ENCODE measurements at places on chromosomes 4 and X.

- DNase-seq, result peak; percentile 54
Observed at GRCh38 chr4:145679520-145679919, 426 bp upstream of the C4orf51 start.

GRCh38 chr4:85166318-85166717 is 199.8 kb upstream of the WDFY3 start:
- no peak for DNase-seq

DNA sequence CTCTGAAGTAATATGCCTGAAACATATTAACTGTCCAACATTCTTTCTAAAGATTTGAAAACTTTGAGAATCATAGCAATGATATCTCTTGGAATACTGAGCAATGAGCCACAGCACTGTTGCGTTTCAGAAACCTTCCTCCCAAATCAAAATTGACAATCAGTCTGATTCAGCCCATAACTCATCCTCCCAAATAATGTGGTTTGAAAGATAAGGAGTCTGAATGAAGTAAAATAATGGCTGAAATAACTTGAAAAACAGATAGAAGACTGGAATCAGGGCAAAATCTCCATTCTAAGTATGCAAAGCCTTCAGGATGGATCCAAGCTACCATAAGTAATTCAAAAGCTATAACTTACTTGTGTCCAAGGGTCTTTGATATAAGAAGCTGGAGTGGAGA is 98.6 kb upstream of the PLS3 start:
- DNase-seq, result no peak

GRCh38 chr4:112120021-112120420 is 25.2 kb upstream of the FAM241A start:
- DNase-seq, result no peak

GRCh38 chr4:128907981-128908380 is 98.5 kb downstream of the JADE1 start:
- DNase-seq, result no peak

DNA sequence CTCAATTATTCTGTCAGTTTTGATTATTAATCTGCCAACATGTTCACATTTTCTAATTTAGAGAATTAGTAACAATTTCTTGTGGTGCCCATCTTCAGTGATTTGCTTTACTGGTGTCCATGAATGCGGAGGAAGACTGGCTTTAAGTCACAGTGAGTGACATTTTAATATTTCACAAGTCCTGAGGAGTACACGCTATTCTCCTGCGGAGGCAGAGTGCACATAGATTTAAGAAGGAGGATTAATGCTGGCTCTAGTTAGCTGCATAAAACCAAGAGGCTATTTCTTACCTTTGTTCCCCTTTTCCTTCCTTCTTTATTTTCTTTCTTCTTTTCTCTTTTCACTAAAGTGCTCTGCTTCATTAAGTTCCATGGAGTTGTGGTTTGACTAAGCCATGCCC is 495.2 kb upstream of the IGFBP7 start:
- no peak for DNase-seq

- DNase-seq, result no peak
Observed at GRCh38 chrX:3307881-3308280, 38.6 kb downstream of the MXRA5 start.

DNA sequence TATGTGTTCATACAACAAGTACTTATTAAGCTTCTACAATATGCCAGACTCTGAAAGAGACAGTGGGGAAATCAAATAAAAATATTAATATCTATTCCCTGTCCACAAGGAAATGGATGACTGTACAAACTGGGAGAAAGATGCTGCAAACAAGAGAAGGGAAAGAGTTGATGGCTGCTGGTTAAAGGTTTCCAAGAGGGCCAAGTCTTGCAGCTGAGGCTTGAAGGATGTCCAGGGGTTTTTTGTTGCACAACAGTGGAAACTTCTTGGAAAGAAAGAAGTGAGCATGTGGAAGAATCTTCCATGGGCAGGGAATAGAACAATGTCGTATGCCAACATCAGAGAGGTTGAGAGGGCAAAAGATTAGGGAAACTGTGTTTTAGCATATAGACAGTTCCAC is 95.8 kb downstream of the MID1 start:
- DNase-seq, result no peak

DNA sequence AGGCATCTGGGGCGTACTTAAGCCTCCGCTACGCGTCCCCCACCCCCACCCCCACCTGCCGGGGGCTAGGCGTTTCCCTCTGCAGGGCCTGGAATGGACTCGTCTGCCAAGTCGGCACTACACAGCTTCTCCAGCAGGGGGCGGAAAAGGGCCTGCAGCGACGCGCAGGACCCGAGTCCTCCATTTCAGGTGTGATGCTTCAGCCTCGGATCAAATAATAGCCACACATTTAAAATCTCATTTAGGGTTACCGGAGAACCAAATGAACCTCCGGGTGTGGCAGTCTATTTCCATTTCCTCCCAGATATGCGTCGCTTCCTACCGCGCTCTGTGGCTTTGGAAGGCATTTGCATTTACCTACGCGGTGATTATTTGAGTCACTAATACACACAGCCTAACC is 2.9 kb downstream of the PAK3 start:
- DNase-seq, result no peak

DNA sequence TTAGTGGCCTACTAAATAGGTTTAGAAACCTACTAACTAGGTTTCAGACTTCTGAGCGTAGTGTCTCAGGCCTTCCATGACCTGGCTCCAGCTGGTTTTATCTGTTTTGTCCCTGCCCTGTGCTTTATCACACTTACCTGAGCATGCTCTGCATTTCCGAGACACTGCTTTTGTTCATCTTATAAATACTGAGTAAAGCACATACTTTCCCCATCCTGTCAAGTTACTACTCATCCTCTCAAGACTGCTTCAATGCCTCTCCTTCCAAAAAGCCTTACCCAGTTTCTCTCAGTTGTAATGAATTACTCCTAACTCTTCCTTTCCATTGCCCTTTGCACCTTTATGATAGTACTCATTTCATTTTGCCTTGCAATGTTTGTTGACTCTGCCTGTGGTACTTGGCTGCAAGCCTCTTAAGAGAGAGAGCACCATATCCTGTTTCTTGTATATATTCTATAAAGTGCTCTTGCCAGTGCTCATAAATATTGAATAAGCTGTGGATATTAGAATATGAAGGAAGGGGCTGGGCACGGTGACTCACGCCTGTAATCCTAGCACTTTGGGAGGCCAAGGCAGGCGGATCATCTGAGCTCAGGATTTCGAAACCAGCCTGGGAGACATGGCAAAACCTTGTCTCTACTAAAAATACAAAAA is 34.4 kb downstream of the SLAIN2 start:
- DNase-seq, result peak; percentile 82

GRCh38 chr4:24913119-24913485 is 260 bp upstream of the CCDC149 start:
- DNase-seq, result no peak

DNA sequence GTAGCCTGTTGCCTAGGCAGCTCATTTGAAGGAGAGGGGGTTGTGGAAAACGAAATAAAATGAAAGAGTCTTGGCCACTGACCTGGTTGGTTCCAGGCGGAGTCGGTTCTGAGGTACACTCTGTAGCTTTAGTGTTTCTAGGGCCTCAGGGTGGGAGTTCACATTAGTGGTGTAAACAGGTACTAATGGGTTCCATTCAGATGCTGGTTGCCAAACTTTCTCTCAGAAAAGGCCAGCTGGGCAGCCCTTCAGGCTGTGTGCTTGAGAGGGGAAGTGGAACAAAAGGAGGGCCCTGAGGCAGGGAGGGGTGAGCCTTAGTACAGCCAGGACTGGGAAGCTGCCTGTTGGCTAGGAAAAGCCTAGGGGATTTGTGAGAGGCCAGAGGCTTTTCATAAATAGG is 24.8 kb downstream of the NHSL2 start:
- DNase-seq, result no peak

GRCh38 chr4:102503831-102504786 is 3.0 kb downstream of the NFKB1 start:
- DNase-seq, result no peak

DNA sequence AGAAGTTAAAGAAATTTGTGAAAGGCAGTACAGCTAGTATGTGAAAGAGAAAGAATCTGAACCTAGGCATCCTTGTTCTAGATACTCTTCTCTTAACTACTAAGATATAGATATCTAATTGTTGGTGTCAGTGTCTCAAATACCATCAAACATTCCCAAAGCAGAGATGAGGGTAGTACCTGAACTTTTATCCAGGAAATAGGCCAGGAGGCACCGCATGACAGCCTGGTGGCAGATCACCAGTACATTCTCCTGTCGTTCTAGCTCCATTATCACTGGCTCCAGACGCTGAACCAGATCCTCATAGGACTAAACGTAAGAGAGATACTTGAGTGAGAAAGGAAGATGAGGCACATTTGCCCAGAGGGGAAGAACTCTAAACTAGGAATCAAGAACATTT is 16.8 kb downstream of the TRO start:
- DNase-seq, result no peak

DNA sequence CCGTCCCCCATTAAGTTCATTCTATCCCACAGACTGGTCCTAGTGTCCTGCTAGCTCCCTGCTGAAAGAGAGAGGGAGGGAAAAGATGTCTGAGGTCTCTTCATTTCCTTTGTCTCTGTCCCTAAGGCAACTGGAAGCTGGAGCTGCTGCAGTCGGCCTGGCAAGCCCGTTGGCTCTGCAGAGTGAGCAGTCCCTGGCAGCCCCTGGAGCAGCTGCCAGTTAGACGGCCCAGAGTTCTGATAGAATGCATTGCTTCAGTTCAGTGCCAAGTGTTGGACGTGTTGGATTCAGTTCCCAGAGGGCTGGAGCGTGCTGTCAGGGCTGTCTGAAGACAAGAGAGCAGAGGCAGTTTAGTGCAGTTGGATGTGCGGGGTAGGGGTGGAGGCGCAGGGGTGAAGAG is 975 bp downstream of the KCNE5 start:
- DNase-seq, result no peak

DNA sequence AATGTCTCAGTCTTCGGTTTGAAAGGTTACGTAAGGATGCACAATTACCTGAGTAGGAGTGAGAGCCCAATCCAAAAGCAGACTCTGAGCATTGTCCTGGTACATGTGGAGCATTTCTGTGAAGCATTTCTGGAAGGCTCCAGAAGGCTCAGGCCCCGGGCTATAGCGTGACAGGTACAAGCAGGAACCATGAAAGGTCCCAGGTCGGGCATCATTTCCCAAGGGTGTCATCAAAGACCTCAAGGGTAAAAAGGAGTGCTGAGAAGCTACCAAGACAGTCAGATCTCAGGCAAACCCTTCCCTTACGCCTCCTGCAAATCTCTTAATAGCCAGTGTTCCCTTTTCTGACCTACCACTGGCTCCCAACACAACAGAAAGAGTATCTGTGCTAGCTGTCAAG is 30.8 kb downstream of the GPC4 start:
- DNase-seq, result no peak

DNA sequence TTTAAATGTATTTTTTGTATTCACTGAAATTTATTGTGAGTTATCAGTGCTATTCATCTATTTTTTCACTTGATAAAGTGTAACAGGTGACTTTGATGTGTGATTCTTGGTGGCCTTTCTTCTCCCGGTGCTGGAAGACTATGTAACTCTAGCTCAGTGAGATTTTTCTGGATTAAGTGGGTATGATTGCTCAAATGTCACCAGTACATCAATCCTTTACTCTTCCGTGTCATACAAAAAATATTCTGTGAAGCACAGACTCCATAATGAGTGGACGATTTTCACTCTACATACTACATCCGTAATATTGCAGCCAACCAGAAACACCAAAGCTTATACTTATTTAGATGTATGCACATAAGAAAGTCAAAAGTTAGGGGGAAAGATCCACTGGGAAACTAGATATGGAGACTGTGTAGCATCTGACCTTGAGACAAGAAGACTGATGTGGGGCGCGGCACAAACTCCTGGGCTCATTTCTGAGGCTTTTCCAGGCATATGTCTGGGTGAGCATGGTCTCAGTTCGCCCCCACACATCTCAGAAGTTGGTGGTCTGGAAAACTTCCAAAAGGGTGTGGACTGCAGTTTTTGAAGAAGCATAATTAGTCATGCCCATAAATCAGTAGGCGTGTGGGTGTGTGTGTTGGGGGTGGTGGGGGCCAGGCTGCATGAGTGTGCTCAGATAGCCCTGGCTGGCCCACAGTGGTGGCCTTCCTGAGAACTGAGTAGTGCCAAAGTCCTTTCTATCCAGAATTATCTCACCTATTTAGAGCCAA is 53.9 kb upstream of the TENM3 start:
- DNase-seq, result no peak

DNA sequence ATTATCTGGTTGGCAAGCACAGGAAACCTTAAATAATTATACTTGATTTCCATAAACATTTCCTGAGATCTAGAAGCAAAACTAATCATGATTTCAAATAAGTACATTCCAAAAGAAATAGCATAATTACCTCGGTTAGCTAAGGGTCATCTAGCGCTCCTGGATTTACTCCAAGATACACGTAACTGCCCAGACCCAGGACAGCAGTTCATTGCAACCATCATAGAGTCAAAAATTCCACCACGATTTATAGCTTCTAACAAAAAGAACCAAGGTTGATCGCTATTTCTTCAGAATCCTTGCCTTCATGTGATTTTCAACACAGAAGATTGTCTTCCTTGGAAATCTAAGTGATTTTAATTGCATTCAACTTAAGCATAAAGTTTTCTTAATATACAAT is 1235.5 kb upstream of the TENM3 start:
- DNase-seq, result no peak

- no peak for DNase-seq
Observed at GRCh38 chrX:119402588-119402987, 3.5 kb downstream of the SLC25A43 start.

DNA sequence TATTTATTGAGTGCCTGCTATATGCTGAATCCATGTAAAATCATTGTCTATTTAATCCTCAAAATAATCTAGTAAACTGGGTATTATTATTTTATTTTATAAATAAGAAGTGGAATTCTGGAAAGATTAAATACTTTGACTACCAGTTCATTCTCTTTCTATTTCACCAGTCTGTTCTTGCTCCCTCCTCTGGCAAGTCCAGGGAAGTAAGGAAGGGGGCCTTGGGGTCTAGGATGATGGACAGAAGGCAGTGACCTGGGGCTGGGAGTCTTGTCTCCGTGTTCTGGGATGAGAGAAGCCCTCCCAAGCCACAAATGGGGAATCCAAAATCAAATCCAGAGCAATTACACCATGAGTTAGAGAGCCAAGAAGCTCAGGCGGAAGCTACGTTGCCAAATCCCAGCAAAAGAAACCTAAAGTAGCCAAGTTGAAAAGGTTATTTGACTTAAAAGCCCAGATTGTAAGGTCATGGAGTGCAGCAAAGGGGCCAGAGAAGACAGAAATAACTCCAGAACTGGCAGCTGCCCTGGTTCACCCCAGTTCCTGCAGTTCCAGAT is 28.3 kb upstream of the PARM1 start:
- no peak for DNase-seq
